Tracheal epithelial cell (primary cell): ENCODE measurements at places on chromosomes 1 and 21. TPM values are rescaled to one million over a fixed set of nuclear protein-coding genes. Genes with fewer than 3 reads are reported as not detected.

TRAF3IP3 gene
- not detected in 2 replicates for total RNA-seq

RGS13 gene
- not detected in 2 replicates for total RNA-seq

TMIGD3 gene
- not detected in 2 replicates for total RNA-seq

TMEM39B gene
- total RNA-seq, result 2.1 and 4.3 TPM in 2 replicates

TRPM2 gene
- under 0.01 and 0.24 TPM in 2 replicates for total RNA-seq
